ENCODE measurements at places on chromosomes 7 and 10. TPM values are rescaled to one million over a fixed set of nuclear protein-coding genes. Genes with fewer than 3 reads are reported as not detected.

The GPRIN2 gene
- 8.2 TPM for total RNA-seq

The LIPM gene
- not detected for total RNA-seq

The FAM24B gene
- total RNA-seq: 5.8 TPM

The TMEM130 gene
- 10.2 TPM for total RNA-seq

The GNAT3 gene
- total RNA-seq: not detected

The TMEM213 gene
- total RNA-seq: 43.8 TPM

The TRA2A gene
- total RNA-seq: 69.4 TPM

The GPR85 gene
- total RNA-seq: 1.5 TPM

The ANKRD7 gene
- 2.5 TPM for total RNA-seq

The CALCR gene
- total RNA-seq: 1.8 TPM
